ENCODE measurements at places on chromosomes 11 and 22. TPM values are rescaled to one million over a fixed set of nuclear protein-coding genes. Genes with fewer than 3 reads are reported as not detected.

OR2D2 gene
- total RNA-seq = not detected

KCNJ1 gene
- total RNA-seq = 0.20 TPM

CBLIF gene
- total RNA-seq = not detected

DNA sequence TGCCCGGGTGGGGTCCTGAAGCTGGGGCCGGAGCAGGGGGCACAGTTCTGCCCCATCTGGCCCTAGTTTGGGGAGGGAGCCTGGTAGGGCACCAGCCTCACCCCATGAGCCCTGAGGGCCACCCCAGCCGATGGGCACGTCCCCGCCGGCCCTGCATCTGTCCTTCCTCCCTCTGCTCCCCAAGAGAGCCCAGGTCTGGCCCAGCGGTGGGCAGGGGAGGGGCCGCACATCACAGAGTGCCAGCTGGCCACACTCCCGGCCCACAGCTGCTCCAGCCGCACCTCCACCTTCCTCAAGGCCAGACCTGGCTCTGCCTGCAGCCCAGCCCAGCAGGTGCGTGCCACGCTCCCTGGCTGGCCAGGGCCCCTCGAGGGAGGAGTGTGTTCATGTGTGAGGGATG is 21.6 kb downstream of the BRSK2 start:
- DNase-seq = no peak

GRCh38 chr22:19524170-19525115 is at the start of gene CLDN5:
Gene CLDN5 (minus strand): TSS chr22:19524410. CDS start chr22:19524255, 155 bp downstream.
- DNase-seq = no peak

GRCh38 chr11:69682681-69683326 is 7.7 kb upstream of the LTO1 start:
- DNase-seq = no peak

DNA sequence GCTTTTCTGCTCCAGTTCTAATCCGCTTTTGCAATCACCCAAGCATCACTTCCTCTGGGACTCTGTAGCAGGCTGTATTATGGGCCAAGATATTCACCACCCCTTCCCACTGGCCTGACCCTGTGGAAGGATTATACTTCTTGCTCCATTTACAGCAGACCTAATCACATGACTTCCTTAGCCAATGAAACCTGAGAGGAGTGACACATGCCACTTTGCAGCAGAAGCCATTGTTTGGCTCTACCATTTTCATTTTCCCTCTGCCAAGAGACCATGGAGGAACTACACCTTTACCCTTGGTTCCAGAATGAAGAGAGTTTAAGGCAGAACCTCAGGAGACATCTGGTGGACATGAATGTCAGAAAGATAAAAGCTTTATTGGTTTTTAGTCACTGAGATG is 134.9 kb upstream of the HSD17B12 start:
- no peak for DNase-seq

- DNase-seq = no peak
Observed at GRCh38 chr11:93494357-93494756, 48.8 kb downstream of the SMCO4 start.

- no peak for DNase-seq
Observed at GRCh38 chr11:61709572-61709971, 29.4 kb downstream of the DAGLA start.

GRCh38 chr11:67463186-67463585 is 5.9 kb downstream of the TMEM134 start:
- no peak for DNase-seq
